ENCODE measurements at places on chromosomes 3 and 15. TPM values are rescaled to one million over a fixed set of nuclear protein-coding genes. Genes with fewer than 3 reads are reported as not detected.

IQCF5 gene
- total RNA-seq: not detected

MCTP2 gene
- total RNA-seq: 25.5 TPM

HTR3D gene
- not detected for total RNA-seq

FOXL2NB gene
- total RNA-seq: not detected

PLIN1 gene
- total RNA-seq: 39.3 TPM

CHAC1 gene
- total RNA-seq: 28.5 TPM

CCR8 gene
- not detected for total RNA-seq

TAGLN3 gene
- total RNA-seq: not detected

SKOR1 gene
- not detected for total RNA-seq

TRH gene
- not detected for total RNA-seq

ST8SIA2 gene
- not detected for total RNA-seq

TUSC7 gene
- total RNA-seq: not detected

PCLAF gene
- not detected for total RNA-seq

TGM5 gene
- not detected for total RNA-seq

P2RY13 gene
- 0.75 TPM for total RNA-seq

CMTM8 gene
- 6.6 TPM for total RNA-seq

BCHE gene
- total RNA-seq: not detected

SCG5 gene
- total RNA-seq: not detected

GRCh38 chr3:126473292-126474168 lies 2.2 kb downstream of the ZXDC start:
- DNase-seq: no peak

DNA sequence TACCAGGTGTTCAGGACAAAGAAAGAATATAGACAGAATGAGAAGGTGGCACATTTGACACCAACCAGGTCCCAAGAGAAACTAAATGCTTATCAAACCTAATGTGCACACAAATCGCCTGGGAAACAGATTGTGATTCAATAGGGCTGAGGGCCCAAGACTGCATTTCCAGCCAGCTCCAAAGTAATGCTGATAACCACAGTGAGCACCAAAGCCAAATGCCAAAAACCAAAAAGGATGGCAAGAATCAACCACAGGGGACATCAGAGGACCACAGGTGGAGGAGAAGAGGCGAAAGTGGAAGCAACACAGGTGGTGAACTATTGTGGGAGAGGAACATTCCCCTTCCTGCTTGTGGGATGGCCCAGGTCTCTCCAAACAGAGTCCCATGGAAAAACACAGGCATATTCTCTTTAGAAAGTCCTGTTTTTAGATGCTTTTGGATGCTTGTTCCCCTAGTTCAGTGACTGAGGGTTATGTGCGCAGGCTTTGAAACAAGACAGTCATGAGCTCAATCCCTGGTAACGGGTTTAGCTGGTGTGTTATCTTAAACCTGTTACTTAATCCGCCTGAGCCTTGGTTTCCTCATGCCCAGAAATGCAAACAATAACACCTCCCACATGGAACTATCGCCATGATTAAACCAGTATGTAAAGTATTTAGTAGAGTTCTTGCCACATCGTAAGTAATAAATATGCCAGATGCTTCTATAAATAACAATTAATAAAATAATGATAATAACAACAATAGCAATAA lies 241.7 kb downstream of the ATP8B4 start:
- no peak for DNase-seq

- no peak for DNase-seq
Measured at GRCh38 chr15:98455904-98456303, 192.4 kb upstream of the IGF1R start.

DNA sequence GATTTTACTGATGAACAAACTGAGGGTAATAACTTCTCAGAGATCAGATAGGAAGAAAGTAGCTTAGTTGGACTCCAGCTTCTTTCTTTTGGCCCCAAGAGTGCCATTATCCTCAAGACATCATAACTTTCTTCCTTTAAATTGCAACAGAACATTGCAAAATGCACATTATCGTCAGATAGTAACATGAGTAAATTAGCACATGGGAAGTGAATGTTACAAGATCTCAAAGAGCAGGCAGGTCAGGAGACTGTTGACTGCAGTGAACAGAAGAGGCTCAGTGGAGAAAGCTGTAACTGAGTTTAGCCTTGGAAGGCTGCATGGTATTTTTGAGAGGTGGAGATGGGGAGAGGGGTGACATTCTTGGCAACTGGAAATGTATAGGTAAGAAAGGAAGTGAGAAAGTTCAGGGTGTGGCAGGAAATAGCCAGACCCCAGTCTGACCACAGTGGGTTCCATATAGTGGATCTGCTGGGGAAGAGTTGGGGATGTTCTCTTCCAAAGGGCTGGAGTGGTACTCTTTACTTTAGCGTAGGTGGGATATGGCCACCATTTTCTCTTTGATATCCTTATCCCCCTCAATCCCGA lies 307.7 kb downstream of the RPLP1 start:
- DNase-seq: no peak

DNA sequence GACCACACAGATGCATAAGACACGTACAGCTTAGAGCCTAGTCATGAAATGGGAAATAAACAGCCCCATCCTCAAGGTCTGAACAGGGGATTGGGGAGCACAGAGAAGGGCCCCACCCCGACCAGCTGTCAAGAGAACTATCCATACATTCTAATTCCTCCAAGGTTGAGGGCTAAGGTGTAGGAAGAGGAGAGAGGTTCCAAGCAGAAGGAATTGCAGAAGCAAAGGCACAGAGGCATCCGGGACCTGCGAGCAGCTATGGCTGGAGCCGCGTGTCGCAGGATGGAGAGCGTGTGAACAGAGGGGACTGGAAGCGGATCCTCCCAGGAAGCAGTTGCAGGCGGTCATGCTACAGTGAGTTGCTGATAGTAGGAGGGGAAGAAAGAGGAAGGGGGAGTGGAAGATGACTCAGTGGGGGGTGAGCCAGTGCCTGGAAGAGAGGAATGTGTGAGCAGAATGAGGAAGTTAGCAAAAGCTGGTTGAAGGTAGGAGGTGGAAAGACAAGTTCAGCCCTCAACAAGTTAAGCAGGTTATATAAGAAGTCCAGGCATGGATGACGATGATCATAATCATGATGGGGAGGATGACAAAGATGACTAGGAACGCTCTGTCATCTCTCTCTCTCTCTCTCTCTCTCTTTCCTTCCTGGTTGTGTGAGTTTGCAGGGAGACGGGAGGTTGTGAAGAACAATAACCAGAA lies 89.7 kb downstream of the LIPC start:
- peak; percentile 75 for DNase-seq

GRCh38 chr15:78979456-78980320 lies 34.8 kb upstream of the CTSH start:
- no peak for DNase-seq

GRCh38 chr3:14485981-14486380 lies 54.2 kb downstream of the GRIP2 start:
- DNase-seq: no peak

DNA sequence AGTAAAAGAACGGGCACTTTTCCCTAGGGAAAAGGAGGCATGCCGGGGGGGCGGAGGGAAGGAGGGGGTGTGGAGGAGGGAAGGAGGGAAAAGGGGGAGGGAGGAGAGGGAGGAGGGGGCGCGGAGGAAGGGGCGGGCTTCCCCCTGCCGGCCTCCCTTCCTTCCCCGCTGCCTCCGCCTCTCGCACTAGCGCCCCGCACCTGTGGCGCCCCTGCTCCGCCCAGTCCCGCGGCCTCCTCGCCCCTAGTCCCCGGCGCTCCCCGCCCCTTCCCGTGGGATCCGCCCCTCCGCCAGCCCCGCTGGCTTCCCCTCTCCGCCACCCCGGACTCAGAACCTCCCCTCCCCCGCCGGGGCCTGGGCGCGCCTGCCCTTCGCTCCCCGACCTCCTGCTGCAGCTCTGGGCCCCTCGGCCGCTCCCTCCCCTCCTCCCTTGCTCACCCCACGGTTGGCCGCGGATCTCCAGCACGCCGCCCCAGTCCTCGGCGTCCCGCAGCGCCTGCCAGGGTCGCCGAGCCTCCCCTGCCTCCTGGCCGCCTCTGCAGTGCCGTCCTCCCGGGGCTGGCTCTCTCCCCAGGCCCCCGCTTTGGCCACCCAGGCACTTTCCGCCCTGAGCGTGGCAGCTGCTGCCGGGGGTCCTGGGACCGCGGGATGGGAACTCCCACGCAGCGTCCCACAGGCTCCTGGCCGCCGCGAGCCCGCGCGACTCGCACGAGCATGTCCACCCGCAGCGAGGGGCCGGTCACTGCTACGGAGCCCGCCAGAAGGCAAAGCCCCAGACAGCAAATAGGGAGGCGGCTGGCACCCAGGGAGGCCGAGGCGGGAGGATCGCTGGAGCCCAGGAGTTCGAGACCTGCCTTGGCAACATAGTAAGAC lies 147.4 kb downstream of the TJP1 start:
- no peak for DNase-seq

- DNase-seq: no peak
Measured at GRCh38 chr3:25396686-25397085, 31.4 kb upstream of the RARB start.

- DNase-seq: no peak
Measured at GRCh38 chr3:96813820-96814650, at the start of gene EPHA6. EPHA6 (plus strand) TSS chr3:96814594.

DNA sequence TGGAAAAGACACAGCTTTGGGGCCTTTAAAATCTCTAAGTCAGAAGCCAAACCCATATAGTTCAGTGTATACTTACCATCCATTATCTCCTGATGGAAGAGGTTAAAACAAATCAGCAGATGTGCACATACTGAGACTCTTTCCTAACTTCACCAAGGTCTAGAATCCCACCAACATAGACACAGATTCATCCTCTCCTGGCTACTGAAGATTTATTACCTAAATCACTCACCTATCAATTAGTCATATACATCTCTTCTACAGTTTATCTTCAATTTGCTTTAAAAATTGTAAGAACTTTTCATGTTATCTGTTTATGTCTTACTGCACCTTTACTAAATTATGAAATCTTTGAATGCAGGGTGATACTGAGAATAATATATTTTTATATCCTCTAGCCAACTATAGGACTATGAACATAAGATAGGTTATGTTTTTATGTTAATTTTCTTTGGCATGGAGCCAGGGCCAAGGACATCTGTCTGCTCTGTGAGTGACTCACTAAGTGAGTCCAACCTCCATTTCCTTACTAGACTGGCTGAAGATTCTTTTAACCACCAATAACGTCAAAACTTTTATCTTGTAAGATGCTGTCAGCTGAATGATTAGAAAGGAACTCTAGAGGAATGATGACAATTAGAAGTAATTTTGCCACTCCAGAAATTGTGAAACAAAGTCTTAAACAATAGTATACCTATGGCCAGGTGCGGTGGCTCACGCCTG lies 397.6 kb downstream of the FOXP1 start:
- no peak for DNase-seq

DNA sequence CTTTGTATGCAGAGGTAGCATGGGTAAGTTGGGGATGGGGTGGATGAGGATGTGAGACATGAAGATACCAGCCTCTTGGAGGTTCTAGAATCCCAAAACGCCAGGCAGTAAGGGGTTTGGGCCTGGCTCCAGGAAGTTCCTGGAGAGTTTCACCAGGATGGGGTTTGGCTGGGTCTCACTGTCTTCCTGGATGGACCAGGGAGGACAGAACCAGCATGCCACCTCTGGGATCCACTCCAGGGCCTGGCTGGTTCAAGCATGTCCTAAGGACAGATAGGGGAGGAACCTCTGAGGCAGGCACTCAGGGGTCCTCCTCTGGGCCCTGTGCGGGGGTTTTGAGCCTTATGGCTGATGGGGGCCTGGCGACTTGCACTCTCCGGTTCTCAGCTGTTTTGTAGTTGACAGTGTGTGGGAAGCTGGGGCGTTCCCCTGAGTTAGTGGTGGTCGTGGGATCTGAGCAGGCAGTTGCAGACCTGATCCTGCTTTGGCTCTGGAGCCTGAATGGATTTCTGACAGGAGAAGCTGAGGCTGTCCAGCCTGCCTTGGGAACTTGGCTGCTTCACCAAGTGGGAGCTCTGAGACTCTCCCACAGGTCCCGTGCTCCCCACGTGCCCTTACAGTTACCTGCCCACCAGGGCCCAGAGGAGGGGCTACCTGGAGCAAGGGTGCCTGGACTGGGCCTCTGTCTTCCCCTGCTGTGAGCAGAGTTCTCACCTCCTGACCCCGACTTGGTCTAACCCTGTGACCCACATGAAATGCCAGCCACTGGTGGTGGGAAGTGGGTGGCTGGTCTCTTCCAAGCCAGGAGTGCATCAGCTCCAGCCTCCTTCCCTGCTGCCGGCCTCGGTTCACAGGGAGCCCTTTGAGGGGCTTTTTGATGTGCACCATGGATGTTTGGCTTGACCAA lies 128.4 kb downstream of the EEFSEC start:
- no peak for DNase-seq

- DNase-seq: no peak
Measured at GRCh38 chr15:40217166-40217824, 21.6 kb upstream of the PAK6 start.

DNA sequence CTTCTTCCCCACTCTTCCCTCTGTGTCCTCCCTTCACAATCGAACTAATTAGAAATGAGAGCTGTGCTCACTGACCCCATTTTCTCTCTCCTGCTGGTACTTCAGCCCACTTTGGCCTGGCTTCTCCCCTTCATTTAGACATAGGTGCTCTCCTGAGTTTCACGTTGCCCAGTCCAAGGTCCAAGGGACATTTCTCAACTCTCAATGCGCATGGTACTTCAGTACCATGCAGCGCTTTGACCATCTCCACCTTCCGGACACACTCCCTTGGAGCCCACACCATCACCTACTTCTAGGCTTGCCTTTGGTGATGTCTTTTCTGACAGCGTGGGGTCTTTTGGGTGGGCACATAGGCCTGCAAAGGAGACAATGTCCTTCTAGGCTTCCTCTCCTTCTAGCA lies 99.7 kb downstream of the ABHD5 start:
- no peak for DNase-seq

GRCh38 chr3:191982481-191982880 lies 521.5 kb downstream of the PYDC2 start:
- DNase-seq: no peak

- no peak for DNase-seq
Measured at GRCh38 chr15:84400017-84400740, 164.6 kb downstream of the GOLGA6L4 start.

- DNase-seq: no peak
Measured at GRCh38 chr3:119497820-119498185, 544 bp upstream of the TIMMDC1 start.

DNA sequence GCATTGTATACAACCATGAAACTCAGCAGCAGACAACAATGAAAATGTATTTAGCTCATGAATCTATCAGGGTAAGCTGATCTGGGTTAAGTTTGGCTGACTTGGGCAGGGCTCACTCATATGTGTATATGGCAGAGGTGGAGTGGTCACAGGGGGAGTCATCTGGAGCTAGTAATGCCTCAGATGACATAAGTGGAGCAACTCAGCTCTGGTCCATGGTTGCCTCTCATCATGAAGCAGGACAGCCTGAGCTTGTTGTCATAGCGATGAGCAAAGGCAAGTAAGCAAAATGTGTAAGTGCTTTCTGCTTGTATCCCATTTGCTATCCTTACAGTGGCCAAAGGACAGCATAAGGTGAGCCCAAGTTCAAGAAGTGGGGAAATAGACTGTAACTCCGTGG lies 64.5 kb downstream of the ALCAM start:
- DNase-seq: no peak
